ENCODE measurements at places on chromosomes 1 and 21.

DNA sequence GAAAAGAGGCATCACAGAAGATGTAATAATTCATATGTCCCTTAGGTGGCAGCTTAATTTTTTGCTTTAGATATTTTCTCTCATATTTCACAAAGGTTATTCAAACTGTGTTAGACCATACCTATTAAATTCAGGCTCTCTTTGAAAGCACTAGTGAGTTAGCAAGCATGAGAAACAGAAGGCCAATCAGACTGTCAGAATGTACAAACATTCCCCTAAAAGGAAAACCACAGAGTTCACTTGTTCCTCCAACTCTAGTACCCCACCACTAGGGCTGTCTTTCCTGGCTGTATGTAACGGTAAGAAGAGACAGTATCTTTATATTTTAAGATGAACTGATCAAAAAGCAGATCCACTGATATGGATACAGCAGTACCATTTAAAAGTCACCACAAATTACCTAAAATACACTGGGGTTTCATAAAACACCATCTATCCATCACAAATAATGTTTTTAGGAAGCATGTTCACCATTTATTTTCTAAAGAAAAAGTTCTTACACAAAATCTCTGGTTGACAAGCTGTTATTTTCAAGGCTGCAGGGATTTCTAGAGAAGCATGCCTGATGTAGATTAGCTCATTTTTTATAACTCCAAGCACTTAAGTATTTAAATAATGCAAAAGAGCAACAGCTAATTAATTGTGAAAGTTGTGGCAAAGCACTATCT, 1.8 kb downstream of the ARPC5 start:
- DNase-seq = peak; percentile 89

DNA sequence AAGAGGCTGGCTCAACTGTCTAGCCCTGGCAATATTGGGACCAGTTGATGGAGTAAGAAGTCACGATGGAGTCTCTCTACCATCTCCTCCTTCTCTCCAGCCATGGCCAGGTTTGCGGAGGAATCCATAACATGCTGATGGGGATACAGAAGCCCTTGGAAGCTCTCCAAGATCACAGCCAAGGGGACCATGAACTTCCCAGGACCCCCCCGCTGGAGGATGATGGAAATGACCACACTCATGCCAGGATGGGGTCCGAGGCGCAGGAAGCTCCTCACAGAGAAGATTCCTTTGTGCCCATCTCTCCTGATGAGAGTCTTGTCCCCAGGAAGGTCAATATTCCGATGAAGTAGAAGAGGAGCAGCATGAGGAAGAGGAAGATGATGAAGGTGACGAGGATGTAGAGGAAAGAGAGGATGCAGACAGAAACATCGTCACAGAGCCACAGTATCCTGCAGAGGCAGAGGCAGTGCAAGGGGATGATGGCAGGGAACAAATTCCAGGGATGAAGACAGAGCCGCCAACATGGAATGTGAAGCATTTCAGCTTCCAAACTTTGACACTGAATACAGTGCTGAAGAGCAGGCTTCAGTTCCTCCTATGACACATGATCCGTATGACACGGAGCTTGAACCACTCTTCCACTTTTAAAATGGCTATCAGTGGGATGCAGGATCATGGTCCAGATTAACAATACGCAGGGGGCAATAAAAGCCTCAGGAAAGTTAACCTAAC, 57.9 kb upstream of the EDN2 start:
- DNase-seq = no peak

DNA sequence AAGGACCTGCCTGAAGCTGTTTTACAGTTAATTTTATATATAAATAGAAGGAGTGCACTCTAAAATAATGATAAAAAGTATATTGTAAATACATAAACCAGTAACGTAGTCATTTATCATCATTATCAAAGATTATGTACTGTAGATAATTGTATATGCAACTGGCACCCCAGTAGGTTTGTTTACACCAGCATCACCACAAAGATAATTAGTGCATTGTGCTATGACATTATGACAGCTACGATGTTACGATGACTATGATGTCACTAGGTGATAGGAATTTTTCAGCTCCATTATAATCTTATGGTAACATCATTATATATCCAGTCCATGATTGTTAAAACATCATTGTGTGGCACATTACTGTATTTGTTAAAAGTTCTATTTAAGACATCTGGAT, 185.2 kb downstream of the LBR start:
- DNase-seq = no peak

GRCh38 chr1:76832521-76832920, 34.8 kb upstream of the ST6GALNAC5 start:
- DNase-seq = no peak

DNA sequence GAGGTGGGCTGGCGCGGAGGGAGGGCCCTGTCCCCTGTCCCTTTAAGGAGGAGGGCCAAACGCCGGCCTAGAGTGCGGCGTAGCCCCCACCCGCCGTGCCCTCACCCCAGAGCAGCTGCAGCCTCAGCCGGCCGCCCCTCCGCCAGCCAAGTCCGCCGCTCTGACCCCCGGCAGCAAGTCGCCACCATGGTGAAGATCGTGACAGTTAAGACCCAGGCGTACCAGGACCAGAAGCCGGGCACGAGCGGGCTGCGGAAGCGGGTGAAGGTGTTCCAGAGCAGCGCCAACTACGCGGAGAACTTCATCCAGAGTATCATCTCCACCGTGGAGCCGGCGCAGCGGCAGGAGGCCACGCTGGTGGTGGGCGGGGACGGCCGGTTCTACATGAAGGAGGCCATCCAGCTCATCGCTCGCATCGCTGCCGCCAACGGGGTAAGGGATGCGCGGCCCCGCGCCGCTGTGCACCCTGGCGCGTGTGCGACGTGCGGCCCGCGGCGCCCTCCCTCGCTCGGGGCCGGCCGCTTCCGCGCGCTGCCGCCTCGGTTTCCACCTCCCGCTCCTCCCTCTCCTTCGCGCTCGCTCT, at the start of gene PGM1:
Gene PGM1 (plus strand): TSS at position 109 of the 583 bp plus-strand sequence. CDS start 78 bp downstream, at position 187.
- DNase-seq = peak; percentile 80

DNA sequence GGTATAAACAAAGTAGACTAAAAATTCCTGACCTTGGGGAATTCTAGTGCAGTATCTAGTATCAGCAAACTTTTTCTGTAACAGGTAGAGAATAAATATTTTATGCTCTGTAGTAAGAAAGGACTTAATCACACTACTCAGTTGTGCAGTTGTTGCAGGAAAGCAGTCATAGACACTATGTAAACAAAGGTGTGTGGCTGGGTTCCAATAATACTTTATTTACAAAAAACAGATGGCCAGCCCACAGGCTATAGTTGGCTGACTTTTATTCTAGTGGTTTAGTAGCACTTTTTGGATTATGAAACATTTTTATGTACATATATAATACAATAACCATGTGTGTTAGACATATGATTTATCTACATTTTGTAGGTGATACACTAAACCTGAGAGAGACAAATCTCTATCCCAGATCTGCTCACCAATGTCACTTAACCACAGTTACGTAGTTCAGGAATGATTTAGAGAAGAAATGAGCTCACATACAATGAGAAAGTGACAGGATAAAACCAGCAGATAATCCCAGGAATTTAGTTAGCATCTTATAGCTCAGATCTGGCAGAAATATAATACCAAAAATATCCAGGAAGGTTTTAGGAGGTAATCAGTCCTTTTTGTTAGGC, 56.1 kb downstream of the MIER1 start:
- DNase-seq = peak; percentile 46

DNA sequence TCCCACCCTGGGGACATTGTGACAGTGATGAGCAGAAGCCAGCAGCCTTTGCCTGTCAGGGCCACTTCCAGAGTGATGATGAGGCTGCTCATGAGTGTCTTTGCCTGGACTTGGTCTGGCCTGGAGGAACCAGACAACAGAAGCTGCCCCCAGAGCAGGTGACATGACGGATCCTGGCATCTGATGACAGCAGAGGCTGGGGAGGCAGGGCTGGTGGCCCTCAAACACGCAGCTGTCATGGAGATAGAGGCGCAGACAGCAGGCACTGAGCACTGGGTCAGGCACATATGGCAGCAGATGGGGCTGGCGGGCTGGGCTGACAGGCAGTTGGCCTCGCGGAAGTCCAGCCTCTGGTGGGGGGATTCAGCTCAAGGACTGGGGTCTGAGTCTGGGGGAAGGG, 66.4 kb upstream of the STUM start:
- no peak for DNase-seq

DNA sequence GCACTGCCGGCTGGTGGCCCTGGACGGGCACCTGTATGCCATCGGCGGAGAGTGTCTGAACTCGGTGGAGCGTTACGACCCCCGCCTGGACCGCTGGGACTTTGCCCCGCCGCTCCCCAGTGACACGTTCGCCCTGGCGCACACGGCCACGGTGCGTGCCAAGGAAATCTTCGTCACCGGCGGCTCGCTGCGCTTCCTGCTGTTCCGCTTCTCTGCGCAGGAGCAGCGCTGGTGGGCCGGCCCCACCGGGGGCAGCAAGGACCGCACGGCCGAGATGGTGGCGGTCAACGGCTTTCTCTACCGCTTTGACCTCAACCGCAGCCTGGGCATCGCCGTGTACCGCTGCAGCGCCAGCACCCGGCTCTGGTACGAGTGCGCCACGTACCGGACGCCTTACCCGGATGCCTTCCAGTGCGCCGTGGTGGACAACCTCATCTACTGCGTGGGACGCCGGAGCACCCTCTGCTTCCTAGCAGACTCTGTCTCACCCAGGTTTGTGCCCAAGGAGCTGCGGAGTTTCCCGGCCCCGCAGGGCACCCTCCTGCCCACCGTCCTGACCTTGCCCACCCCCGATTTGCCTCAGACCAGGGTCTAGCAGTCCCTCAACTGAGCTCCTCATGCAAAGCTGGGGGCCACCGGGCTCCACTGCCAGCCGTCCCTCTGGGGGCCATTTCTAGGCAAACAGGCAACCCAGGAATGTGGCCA, 2.1 kb downstream of the KLHDC7A start:
- DNase-seq = no peak

GRCh38 chr1:236998546-236998945, 5.7 kb downstream of the MT1HL1 start:
- no peak for DNase-seq

Measured in AG10803 (cell line).